ENCODE measurements at places on chromosomes 13 and 19.

- DNase-seq = no peak
These were observed 55.6 kb upstream of the ALOX5AP start for GRCh38 chr13:30679483-30680330.

DNA sequence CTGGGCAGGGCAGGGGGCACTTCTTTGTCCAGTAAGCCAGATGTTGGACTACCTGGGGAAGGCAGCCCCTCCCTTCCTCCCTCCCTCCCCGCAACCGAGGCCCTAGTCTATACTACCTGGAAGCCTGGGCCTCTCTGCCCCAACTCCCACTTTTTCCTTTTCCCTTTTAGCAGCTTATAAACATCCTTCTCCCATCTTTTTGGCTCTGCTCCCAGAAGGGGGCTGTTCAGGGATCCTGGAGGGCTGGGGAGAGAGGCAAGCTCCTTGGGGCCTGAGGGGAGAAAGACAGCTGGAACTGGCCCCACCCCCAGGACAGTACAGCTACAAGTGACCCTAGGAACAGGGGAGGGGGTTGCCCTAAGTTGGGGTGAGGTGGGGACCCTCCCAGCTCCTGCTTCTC, 44.9 kb downstream of the LYL1 start:
- no peak for DNase-seq

DNA sequence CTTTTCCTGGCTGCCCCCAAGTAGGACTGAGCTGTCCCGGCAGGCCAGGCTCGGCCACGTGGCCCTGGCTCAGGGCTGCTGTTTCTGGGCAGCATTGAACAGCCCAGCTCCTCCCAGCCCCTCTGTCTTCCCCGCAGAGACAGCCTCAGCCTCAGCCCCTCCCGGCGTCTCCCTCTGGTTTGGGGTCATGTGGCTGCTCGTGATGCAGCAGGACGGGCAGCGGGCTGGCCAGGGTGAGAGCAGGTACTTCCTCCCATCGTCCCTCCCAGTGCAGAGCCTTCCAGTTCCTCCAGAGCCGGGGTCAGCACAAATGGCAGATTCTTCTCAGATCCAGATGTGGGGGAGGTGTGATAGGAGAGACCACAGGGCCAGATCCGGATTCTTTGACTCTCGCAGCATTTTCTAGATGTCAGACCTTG, 114.6 kb downstream of the KDM4B start:
- DNase-seq = no peak

- peak; percentile 58 for DNase-seq
These were observed 350.0 kb upstream of the ARGLU1 start for GRCh38 chr13:106917673-106918556.

DNA sequence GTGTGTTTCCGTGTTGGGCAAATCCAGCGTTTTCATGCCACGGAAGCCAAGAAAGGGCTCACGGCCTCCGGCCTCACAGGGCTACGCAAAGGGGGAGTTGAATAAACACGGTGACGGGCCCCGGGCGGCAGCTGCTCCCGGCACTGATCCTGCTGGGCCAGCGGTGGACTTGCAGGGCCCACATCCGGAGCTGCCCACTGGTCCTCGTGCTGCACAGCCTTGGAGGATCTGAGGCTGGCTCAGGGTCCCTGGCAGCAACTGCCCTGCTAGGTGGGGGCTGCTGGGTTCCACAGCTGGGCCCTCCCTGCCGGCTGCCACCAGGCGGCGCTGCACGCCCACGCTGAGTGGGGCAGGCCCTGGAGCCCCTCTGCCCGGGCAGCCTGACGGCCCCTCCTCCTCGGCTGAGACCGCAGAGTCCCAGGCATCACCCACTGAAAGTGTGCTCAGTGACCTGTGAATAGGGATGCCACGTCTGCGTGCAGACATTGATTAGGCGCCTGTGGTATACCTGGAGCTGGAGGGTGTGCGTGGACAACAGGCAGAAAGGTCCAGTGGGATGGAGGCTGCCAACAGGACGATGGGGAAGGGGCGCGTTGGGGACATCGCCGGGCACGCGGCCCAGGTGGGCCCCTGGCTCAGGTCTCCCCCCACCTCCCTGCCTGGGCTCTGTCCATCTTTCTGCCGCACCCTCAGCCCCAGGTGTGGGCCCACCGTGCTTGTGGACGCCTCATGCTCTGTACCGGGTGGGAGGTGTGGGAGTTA, 5.3 kb upstream of the HCN2 start:
- peak; percentile 59 for DNase-seq

GRCh38 chr13:43965459-43965845, 85.7 kb downstream of the LACC1 start:
- no peak for DNase-seq

- no peak for DNase-seq
These were observed 187.4 kb downstream of the RGCC start for GRCh38 chr13:41644742-41645141.

DNA sequence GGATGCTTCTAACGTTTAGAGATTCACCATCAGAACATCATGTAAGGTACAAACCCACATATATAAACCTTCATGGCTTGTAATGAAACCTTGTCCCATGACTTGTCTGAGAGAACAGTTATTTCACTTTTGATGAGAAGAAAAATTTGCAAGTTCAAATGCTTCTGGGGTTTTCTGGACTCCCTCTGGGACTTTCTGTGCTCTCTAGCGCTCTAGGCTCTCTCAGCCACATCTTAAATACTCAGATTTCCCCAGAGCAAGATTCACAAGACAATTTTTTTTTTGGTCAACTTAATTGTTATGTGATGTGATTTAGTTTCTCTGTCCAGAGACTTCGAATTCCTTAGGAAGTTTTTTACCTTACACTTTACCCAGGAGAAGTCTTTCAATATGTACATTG, 282.8 kb upstream of the EDNRB start:
- DNase-seq = no peak

DNA sequence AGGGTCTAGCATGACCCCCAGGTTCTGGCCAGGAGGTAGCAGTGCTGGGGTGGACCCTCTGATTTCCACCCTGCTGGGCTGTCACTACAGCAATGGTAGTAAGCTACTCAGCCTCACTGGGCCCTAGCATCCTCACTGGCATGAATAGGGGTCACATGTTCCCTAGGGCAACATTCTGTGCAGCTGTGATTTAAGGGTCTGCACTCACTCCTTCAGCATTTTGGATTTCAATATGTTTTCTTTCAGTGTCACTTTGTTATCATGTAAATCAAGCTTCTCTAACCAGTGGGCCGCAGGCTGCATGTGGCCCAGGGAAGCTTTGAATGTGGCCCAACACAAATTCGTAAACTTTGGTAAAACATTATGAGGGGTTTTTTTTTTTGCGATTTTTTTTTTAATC, 57.8 kb downstream of the SPATA13 start:
- no peak for DNase-seq

DNA sequence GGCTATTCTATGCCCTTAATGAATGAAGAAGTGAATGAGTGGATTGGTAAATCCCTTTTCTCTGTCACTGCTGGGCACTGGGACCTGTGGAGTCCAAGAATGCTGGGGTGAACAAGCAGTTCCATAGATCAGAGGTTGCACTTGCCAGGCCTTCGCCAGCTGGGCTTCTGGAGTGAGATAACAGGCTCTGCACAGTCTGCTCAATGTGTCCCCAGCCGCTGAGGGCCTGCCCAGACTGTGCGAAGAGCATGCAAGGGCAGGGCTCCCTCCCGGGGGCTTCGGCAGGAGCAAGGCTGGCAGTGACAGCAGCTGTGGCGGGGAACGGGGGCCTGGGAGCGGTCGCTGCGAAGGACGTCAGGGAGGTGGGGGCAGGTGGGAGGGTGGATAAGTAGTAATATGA, 51.3 kb downstream of the ZNF536 start:
- no peak for DNase-seq

DNA sequence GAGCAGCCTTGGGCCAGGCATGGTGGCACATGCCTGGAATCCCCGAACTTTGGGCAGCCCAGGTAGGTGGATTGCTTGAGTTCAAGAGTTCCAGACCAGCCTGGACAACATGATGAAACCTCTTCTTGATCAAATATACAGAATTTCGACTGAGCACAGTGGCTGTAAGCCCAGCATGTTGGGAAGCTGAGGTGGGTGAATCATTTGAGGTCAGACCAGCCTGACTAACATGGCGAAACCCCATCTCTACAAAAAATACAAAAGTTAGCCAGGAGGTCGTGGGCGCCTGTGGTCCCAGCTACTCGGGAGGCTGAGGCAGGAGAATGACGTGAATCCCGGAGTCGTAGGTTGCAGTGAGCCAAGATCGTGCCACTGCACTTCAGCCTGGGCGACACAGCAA, 8.0 kb upstream of the NLRP7 start:
- no peak for DNase-seq

DNA sequence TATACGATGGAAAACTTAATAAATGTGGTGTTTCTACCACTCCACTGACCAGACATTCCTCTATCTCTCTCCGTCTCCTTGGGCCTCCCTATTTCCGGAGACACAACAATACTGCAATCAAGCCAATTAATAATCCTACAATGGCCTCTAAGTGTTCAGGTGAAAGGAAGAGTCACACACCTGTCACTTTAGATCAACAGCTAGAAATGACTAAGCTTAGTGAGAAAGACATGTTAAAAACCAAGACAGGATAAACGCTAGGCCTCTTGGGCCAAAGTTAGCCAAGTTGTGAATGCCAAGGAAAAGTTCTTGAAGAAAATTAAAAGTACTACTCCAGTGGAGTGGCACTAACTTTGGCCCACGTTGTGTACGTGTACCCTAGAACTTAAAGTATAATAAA, 22.5 kb downstream of the ZDHHC20 start:
- DNase-seq = no peak

- no peak for DNase-seq
These were observed 10.8 kb downstream of the RPS16 start for GRCh38 chr19:39424934-39425333.

- DNase-seq = no peak
These were observed 104.0 kb upstream of the GPR12 start for GRCh38 chr13:26864576-26864975.

GRCh38 chr19:34961775-34962686, 2.0 kb downstream of the ZNF792 start:
- no peak for DNase-seq

DNA sequence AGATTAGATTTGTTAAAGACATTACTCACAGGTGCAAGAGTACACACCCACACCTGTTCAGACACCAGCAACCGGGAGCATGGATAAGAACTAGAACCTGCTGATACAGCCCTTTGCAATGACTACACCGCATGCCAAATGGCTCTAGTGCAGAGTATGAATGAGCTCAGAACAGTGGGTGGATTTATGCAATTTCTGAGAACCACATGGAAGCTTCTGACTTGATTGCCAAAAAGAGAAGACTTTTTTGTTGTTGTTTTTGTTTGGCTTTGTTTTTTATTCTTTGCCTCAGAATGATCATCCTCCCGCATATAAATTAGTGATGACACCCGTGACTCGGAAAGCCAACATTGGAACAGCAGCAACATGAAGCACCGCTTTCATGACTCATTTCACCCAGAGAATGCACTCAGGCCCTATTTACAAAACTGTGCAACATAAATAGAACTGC, 77.4 kb upstream of the LRCH1 start:
- DNase-seq = no peak

DNA sequence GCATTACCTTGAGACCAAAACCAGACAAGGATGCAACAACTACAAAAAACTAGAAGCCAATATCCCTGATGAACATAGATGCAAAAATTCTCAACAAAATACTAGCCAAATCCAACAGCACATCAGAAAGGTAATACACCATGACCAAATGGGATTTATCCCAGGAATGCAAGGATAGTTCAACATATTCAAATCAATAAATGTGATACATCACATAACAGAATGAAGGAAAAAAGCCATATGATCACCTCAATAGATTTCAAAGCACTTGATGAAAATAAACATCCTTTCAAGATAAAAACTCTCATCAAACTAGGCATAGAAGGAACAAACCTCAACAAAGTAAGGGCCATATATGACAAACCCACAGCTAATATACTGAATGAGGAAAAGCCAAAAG, 10.2 kb upstream of the ZNF546 start:
- DNase-seq = no peak

GRCh38 chr19:15843203-15843893, 27.9 kb upstream of the OR10H1 start:
- no peak for DNase-seq

DNA sequence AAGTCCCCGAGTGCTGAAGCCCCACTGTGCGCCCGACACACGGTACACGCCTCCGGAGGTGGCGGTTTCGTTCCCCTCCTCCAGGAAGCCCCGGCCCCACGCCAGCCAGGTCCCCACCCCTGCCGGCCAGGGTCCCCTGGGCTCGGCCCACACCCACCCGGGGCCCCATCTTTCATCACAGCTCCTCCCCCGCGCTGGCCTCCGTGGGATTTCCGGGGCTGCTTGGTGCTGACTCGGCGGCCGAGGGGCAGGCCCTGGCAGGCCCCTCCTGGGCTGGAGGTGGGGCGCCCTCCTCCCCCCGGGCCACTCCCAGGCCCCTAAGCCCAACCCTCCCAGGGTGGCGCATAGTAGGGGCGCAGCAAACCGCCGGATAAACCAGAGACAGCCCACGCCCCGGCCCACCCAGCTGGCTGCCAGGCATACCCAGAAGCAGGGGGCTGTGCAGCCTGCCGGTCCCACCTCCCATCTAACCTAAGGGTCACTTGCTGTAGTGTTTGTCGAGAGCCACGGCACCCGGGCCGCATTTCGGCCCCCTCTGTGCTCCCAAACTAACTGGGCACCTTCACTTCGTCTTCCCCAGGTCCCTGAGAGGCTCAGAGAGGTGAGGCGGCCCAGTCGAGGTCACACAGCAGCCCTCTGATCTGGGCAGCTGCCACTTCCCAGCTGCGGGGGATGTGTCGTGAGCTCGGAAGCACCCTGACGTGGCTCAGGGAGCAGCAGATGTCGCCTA, 6.6 kb downstream of the ZBTB7A start:
- peak; percentile 42 for DNase-seq

- no peak for DNase-seq
These were observed 6.8 kb downstream of the ATP13A1 start for GRCh38 chr19:19656451-19657396.

DNA sequence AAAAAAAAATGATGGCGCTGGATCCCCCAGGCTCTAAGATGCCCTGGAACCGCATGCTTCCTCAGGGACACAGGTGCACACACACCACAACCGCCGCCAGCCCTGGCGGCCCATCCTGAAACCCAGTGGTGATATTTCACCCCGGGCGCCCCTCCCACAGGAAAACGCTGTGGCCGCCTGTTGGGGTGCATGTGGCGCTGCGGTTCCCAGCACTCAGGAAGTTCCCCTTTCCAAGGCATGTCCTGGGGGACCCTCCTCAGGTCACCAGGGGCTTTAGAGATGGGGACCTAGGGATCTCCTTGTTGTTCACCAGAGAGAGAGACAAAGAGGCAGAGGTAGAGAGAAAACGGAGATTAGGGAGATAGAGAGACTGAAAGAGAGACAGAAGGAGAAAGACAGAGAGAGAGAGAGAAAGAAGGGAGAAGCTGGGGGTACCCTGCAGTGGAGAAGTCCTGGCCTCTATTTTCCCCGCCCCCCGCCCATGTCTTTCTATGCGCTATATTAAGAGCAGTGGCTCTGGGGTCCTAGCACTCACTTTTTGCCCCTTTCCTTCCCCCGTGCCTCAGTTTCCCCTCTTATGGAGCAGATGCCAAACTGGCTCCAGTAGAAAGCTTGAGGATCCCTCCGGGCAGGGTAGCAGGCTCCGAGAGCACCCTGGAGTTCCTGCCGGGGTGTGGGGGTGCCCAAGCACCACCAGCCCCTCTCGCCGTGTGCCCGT, 2.3 kb downstream of the ADGRE2 start:
- DNase-seq = no peak
